Stimulated activated memory B cell treated with anti-CD40 and anti-IgM and Interleukin-4, amounts not matched to agents 10 μg/mL and 1 μg/mL and 100 μg/mL, for 72 hours (primary cell): ENCODE measurements at places on chromosomes 2 and 18.

- peaks cover 17% of the 10 kb centered on the region for H3K4me1 ChIP-seq
- H3K36me3 ChIP-seq, result peaks cover 68% of the 10 kb centered on the region
- H3K4me3 ChIP-seq, result no peak overlapping the region
- ATAC-seq, result no peak
- H3K27ac ChIP-seq, result peak overlapping the region; percentile 36
Observed at GRCh38 chr2:43269074-43269572, 42.7 kb upstream of the ZFP36L2 start.

DNA sequence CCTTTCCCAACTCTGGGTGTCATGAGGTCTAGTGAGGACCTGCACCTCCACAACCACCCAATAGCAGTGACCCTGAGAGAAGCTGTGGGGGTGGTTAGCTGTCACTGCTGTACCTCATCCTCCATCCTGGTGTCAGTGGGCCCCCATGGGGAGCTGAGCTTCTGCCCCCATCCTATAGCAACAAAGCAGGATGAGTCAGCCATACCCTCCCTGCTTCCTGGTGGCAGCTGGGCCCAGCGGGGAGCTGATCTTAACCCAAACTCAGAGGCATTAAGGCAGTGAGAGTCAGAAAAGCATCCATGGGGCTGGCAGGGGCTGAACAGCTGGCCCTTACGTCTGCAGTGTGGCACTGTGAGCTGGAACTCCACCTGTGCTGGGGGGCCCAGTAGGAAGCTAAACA lies 247.8 kb upstream of the HDAC4 start:
- no peak overlapping the region for H3K27ac ChIP-seq
- H3K4me3 ChIP-seq, result no peak overlapping the region
- H3K36me3 ChIP-seq, result no peaks in the 10 kb centered on the region
- peaks cover 26% of the 10 kb centered on the region for H3K27me3 ChIP-seq

DNA sequence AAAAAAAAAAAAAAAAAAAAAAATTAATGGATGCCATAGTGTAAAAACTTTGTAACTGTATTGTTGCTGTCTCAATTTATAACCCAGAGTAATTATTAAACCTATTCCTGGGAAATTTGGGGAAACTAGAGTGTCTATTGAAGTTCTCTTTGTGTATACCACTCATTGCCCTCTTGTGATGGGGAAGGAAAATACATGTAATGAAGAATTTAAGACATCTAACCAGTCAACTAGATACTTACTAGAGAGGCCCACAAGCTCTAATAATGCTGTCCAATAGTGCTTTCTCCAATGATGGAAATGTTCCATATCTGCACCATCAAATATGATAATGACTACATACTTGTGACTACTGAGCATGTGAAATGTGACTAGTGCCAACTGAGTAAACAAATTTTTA lies 168.5 kb upstream of the SLC39A10 start:
- no peak overlapping the region for H3K4me3 ChIP-seq
- ATAC-seq, result no peak
- H3K27me3 ChIP-seq, result no peaks in the 10 kb centered on the region
- no peaks in the 10 kb centered on the region for H3K36me3 ChIP-seq
- no peak overlapping the region for H3K27ac ChIP-seq

GRCh38 chr18:59927246-59927825 lies 27.5 kb downstream of the PMAIP1 start:
- peak overlapping the region; percentile 88 for H3K27ac ChIP-seq
- H3K27me3 ChIP-seq, result no peaks in the 10 kb centered on the region
- H3K36me3 ChIP-seq, result no peaks in the 10 kb centered on the region
- H3K4me3 ChIP-seq, result peak overlapping the region; percentile 32
- peaks cover 38% of the 10 kb centered on the region for H3K4me1 ChIP-seq

DNA sequence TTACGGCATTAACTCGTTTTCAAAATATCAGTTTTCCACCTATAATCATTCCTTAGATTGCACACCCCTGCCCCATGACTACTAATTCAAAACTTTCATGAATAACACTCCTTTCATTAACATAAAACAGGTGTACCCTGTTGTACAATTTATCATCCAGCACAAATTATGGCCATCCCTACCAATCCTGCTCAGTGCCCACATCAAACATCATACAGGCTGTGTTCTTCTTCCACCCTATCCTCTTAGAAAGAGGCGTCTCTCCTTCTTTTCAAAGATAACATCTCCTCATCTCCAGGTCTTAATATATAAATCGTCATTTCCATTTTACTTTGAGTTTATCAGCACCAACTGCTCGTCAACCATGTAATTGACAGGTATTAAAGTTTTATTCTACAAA lies 67.6 kb downstream of the SLC66A3 start:
- no peaks in the 10 kb centered on the region for H3K27me3 ChIP-seq
- H3K36me3 ChIP-seq, result peaks cover 46% of the 10 kb centered on the region
- H3K27ac ChIP-seq, result no peak overlapping the region
- H3K4me3 ChIP-seq, result no peak overlapping the region
- ATAC-seq, result no peak
- H3K4me1 ChIP-seq, result no peaks in the 10 kb centered on the region

GRCh38 chr18:78720456-78721237 lies 259.0 kb upstream of the SALL3 start:
- no peaks in the 10 kb centered on the region for H3K36me3 ChIP-seq
- H3K27ac ChIP-seq, result no peak overlapping the region
- ATAC-seq, result no peak
- peaks cover 13% of the 10 kb centered on the region for H3K27me3 ChIP-seq
- no peaks in the 10 kb centered on the region for H3K4me1 ChIP-seq

DNA sequence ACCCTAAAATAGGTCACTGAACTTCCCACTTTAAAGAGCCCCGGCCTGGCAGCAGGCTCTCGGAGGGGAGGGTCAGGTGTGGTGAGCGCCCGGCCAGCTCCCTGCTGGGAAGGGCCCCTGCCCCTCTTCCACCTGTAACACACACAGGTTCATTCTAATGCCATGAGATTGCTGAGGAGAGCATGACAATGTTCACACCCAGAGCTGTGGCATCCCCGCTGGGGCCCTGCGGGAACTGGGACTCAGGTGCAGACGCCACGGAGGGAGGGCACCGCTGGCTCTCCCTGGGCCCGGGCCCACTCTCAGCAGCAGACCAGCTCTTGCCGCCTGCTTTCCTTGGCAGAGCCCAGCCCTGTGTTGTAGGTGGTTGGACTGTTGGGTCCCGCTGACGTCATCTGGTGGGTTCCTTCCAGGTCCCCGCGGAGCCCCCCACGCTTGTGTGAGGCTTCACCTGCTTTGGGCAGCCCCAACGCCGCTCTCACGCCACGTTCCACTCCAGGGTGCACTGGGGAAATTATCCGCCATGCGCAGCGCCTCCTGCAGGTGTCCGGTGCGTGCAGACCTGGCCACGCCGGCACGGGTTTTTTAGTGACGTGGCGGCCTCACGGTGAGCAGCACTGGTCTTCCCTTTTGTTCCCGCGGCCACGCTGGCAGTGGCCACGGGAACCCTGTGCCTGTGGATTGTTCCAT lies 50.4 kb upstream of the KCNG2 start:
- H3K27ac ChIP-seq, result no peak overlapping the region
- H3K27me3 ChIP-seq, result no peaks in the 10 kb centered on the region
- H3K4me3 ChIP-seq, result no peak overlapping the region
- ATAC-seq, result no peak
- H3K4me1 ChIP-seq, result no peaks in the 10 kb centered on the region

- H3K27me3 ChIP-seq, result no peaks in the 10 kb centered on the region
- peaks cover 6% of the 10 kb centered on the region for H3K36me3 ChIP-seq
- H3K4me3 ChIP-seq, result no peak overlapping the region
- no peak for ATAC-seq
- H3K4me1 ChIP-seq, result peaks cover 28% of the 10 kb centered on the region
- peak overlapping the region; percentile 36 for H3K27ac ChIP-seq
Observed at GRCh38 chr2:30472326-30472725, 25.3 kb downstream of the LCLAT1 start.

DNA sequence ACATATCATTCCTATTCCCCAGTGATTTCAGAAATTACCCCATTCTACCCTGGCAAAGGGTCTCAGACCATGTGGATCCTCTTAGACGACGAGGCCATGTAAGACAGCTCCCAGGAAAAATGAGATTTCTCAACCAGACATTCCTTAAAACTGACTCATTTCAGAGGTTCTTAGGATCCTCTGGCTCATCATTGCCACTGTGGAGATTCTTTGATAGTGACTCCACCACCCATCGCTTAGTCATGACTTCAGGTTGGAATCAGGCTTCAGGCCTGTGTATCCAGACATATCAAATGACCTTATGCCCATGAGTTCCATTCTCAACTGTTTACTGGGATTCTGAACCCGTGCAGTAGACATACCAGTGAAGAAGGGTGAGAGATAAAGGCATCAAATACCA lies 245.6 kb upstream of the TCF4 start:
- no peak overlapping the region for H3K4me3 ChIP-seq
- no peak for ATAC-seq
- no peaks in the 10 kb centered on the region for H3K36me3 ChIP-seq
- peaks cover 13% of the 10 kb centered on the region for H3K4me1 ChIP-seq

DNA sequence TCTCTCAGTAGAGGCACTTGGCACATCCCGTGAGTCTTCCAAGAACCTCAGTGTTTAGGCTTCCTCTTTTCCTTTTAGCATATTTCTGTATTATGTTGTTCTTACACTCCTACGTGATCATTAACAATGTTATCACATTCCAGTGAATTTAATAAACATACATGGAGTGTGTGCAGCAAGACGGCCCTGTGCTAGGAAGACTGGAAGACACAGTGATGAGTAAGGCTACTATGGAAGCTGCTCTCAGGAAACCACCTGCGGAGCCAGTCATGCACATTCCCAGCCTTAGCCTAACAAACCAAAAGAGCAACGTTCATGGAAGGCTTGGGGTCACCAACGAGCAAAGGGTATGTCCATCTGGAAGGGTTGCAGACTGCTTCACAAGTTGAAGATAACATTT lies 103.4 kb downstream of the ETAA1 start:
- H3K27ac ChIP-seq, result no peak overlapping the region
- no peak overlapping the region for H3K4me3 ChIP-seq
- no peaks in the 10 kb centered on the region for H3K27me3 ChIP-seq
- ATAC-seq, result no peak
- H3K36me3 ChIP-seq, result no peaks in the 10 kb centered on the region

DNA sequence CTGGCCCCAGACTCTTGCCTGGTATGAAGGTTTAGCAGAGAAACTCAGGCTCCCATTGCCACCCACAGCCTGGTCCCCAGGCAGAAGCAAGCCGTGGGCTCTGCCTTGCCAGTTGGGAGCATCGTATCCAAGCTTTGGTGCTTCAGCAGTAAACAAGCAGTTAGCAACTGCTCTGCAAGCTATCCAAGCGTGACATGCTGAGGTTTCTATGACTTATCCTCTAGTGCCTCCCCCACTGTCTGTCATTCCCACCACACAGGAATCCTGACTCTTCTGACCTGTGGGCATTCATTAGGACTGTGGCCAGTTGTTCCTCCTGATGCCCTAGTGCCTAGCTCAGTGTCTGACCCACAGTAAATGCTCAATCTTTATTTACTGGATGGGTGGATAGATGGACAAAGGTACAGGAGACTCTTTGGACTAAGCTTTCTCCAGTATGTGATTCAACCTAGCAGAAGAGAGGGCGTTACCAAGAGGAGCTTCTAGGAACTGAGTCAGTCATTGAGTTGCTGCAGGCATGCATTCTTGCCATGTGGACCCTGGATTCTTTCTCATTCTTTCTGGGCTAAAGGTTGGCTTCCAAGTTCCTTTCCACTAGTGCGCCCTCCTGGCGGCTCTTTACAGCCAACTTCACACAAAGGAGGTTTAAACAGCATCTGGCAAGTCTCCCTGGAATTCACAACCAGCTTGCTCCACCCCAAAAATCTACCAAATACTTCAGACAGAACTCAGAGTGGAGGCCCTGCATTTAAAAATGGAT lies 40.6 kb upstream of the MRPL19 start:
- no peak overlapping the region for H3K27ac ChIP-seq
- peaks cover 17% of the 10 kb centered on the region for H3K4me1 ChIP-seq
- no peaks in the 10 kb centered on the region for H3K36me3 ChIP-seq
- no peak overlapping the region for H3K4me3 ChIP-seq
- H3K27me3 ChIP-seq, result peaks cover 72% of the 10 kb centered on the region
- ATAC-seq, result no peak

DNA sequence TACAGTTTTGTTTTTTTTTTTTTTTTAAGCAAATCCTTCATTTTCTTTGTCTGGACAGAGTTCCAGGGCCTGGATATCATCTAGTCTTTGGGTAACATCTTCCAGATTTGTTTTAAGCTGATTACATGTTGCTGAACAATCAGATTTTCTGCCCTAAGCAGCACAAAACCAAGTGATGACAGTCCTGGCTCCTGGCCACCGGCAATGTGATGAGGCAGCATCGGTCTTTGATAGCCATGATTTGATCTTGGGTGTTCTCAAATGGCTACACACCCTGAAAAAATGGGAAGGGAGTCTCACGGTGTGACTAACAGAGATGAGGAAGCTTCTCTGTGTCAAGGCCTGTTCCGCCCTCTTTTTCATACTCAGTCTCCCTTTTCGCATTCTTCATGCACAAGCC lies 708.6 kb upstream of the ZEB2 start:
- no peak overlapping the region for H3K4me3 ChIP-seq
- no peak for ATAC-seq
- H3K27ac ChIP-seq, result no peak overlapping the region
- no peaks in the 10 kb centered on the region for H3K27me3 ChIP-seq

DNA sequence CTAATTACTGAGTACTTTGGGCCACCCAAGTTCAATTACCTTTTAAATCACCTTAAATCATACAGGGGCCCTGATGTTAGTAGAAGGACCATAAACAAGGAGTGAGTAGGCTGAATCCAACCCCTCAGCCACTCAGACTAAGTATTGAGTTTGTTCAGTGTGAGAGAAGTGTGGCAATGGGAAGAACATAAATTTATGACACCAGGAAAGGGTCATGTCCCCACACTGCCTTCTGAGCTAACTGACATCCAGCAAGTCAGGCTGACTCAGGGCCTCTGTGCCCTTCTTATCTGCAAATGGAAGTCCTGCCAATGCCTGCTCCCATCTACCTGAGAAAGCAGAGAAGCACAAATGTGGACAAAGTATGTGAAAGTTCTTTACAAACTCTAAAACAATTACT lies 12.9 kb downstream of the PLEKHM3 start:
- H3K27ac ChIP-seq, result no peak overlapping the region
- ATAC-seq, result no peak
- peaks cover 19% of the 10 kb centered on the region for H3K4me1 ChIP-seq
- H3K27me3 ChIP-seq, result no peaks in the 10 kb centered on the region

GRCh38 chr2:69061525-69061924 lies 48.5 kb downstream of the ANTXR1 start:
- H3K4me1 ChIP-seq, result no peaks in the 10 kb centered on the region
- H3K4me3 ChIP-seq, result no peak overlapping the region
- peaks cover 78% of the 10 kb centered on the region for H3K27me3 ChIP-seq
- no peak overlapping the region for H3K27ac ChIP-seq
- no peak for ATAC-seq
- no peaks in the 10 kb centered on the region for H3K36me3 ChIP-seq

DNA sequence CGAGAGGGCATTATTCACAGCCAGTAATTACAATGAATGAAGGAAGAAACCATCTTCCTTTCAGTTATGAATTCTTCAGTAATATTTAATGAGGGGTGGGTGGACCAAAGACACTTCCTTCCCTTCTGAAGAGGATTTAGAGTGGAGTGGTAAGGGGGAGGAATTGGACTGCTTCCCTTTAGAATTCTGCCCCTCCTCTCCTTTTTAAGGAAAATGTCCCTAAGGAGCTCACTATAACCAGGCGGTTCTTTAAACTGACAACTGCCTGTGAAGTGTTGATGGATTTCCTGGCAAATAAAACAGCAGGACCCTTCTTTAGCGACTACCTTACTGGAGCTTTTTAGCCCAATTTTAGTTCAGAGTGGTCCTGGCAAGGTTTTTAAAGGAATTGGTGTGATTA lies 86.4 kb downstream of the LIMS1 start:
- peak overlapping the region; percentile 79 for H3K4me3 ChIP-seq
- H3K36me3 ChIP-seq, result no peaks in the 10 kb centered on the region
- peak overlapping the region; percentile 70 for H3K27ac ChIP-seq
- peaks cover 53% of the 10 kb centered on the region for H3K4me1 ChIP-seq
